ENCODE measurements at places on chromosomes 2 and 18. TPM values are rescaled to one million over a fixed set of nuclear protein-coding genes. Genes with fewer than 3 reads are reported as not detected.
A peak's percentile ranks its signal among the peaks of the same experiment; 100 is the strongest.

DNA sequence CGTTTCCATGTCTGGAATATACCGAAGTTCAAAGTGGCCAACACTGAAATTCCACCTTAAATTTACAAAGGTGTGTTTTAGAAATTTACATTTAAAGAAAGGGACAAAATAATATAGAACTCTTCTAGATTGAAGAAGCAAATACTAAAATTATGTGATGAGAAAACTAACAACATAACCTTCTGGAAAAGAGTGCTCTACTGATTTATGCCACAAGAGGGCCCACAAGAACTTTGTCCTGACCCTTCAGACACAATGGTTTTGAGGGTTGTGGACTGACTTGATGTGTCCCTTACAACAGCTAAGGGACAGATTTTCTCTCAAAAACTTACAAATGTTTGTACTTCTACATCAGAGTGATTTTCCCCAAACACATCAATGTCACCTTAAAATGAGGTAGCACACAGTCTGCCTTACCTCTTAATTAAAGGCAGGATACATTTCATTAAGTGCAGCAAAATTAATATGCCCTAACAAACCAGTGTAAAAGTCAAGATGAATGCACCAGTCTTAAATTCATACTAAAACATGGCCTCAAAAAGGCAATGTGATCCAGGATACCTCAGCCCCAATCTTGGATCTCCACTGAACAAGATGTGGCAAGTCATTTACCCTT lies 36.2 kb downstream of the EIF2AK3 start:
- no peak overlapping the region for H3K27ac ChIP-seq
- no peaks in the 10 kb centered on the region for H3K4me1 ChIP-seq
- DNase-seq = no peak
- peaks cover 53% of the 10 kb centered on the region for H3K36me3 ChIP-seq
- H3K27me3 ChIP-seq = no peaks in the 10 kb centered on the region
- no peak overlapping the region for H3K4me3 ChIP-seq

GRCh38 chr2:31127931-31128330 lies 10.3 kb downstream of the GALNT14 start:
- no peak overlapping the region for H3K27ac ChIP-seq
- no peak for DNase-seq
- no peaks in the 10 kb centered on the region for H3K27me3 ChIP-seq
- no peaks in the 10 kb centered on the region for H3K36me3 ChIP-seq
- H3K4me1 ChIP-seq = no peaks in the 10 kb centered on the region

DNA sequence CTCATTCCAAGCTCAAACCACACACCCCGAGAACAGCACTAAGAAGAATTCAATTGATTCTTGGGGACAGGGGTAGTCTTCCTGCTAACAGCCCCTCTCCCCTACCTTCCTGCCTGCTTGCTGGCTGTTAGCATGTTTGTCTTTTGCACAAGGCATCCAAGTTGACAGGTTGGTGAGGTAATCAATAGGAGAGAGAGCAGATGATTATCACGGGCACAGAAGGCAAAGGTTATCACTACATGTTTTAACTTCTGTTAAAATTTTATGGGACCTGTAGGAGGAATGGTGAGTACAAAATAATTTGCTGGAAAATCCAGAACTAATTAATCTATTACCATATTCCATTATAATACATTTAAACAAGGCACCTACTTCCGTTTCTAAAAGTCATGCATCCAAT lies 442.1 kb upstream of the TCF4 start:
- H3K36me3 ChIP-seq = no peaks in the 10 kb centered on the region
- H3K27ac ChIP-seq = no peak overlapping the region
- H3K27me3 ChIP-seq = no peaks in the 10 kb centered on the region
- no peaks in the 10 kb centered on the region for H3K4me1 ChIP-seq
- DNase-seq = no peak

GRCh38 chr2:70501728-70502127 lies 51.9 kb downstream of the TGFA start:
- no peaks in the 10 kb centered on the region for H3K4me1 ChIP-seq
- H3K36me3 ChIP-seq = no peaks in the 10 kb centered on the region
- no peak for DNase-seq
- no peak overlapping the region for H3K27ac ChIP-seq
- H3K4me3 ChIP-seq = no peak overlapping the region
- no peaks in the 10 kb centered on the region for H3K27me3 ChIP-seq

- H3K27me3 ChIP-seq = no peaks in the 10 kb centered on the region
- no peak overlapping the region for H3K4me3 ChIP-seq
- H3K4me1 ChIP-seq = no peaks in the 10 kb centered on the region
- DNase-seq = no peak
Observed at GRCh38 chr18:47975105-47975504, 44.6 kb upstream of the SMAD2 start.

- no peak overlapping the region for H3K27ac ChIP-seq
- DNase-seq = no peak
- no peaks in the 10 kb centered on the region for H3K36me3 ChIP-seq
- H3K4me1 ChIP-seq = no peaks in the 10 kb centered on the region
Observed at GRCh38 chr2:13106302-13106701, 389.6 kb downstream of the TRIB2 start.

DNA sequence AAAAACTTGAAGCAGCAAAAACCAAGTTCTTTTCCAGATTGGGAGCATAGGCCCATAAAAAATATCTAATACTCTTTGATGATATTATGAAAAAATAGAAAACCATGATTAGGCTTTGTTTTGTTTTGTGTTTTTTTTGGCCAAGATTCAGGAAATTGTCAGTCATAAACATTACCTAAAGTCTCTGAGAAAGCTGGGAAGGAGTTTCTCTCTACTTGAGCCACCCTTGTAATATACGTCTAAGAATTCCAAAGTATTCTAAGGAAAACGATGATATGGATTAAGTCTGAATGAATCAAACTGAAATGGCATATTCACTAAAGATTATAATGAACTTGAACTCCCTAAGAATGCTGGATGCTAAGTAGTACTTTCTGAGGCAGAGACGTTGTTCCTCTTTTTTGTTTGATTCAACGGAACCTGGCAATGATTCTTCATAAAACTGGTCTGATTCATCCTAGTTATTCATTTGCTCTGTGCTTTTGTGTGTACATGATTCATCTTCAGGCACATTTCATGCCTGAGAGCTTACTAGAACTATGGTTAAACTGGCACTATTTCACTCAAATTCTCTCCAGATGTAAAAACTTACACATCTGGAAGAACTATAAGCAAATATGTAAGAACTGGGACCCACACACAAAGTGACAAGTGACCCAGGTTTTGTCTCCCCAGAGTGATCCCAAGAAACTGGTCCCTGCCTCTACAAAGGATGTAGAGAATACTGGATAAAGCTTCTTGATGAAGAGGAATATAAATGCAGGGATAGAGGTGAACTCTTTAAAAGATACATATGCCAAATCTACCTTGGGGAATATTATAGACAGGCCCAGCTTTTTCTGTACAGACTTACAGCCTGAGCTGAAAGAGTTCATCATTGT lies 159.7 kb downstream of the DOCK10 start:
- H3K4me1 ChIP-seq = peaks cover 5% of the 10 kb centered on the region
- H3K27ac ChIP-seq = no peak overlapping the region
- DNase-seq = no peak
- no peak overlapping the region for H3K4me3 ChIP-seq

DNA sequence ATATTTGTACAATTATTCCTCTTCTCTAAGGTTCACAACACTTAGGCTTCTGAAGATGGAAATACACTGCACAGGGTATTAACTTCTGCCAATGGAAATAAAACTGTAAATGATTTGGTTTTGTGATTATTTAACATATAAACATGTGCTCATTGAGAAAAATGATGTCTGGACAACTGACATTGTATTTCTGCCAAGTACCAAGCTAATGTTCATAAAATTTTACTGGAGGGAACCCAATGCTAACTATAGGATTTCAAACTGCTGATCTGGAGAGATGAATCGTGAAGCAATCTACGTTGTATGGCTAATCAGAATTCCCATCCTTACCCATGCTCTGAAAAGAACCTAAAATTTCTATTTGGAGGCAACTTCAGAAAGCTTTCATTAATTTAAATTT lies 279.7 kb downstream of the NRXN1 start:
- no peaks in the 10 kb centered on the region for H3K27me3 ChIP-seq
- no peak for DNase-seq

GRCh38 chr2:24046599-24046929 lies 627 bp downstream of the WDCP start:
- DNase-seq = no peak
- peaks cover 30% of the 10 kb centered on the region for H3K4me1 ChIP-seq
- peak overlapping the region; percentile 83 for H3K4me3 ChIP-seq
- no peak overlapping the region for H3K27ac ChIP-seq

PCARE gene
- not detected for total RNA-seq

IL18R1 gene
- 9.1 TPM for total RNA-seq

STAT4 gene
- 77.1 TPM for total RNA-seq
